ENCODE measurements at places on chromosomes 3 and 15.
A peak's percentile ranks its signal among the peaks of the same experiment; 100 is the strongest.

GRCh38 chr3:49403891-49404290, 7.9 kb downstream of the RHOA start:
- no peak for DNase-seq

DNA sequence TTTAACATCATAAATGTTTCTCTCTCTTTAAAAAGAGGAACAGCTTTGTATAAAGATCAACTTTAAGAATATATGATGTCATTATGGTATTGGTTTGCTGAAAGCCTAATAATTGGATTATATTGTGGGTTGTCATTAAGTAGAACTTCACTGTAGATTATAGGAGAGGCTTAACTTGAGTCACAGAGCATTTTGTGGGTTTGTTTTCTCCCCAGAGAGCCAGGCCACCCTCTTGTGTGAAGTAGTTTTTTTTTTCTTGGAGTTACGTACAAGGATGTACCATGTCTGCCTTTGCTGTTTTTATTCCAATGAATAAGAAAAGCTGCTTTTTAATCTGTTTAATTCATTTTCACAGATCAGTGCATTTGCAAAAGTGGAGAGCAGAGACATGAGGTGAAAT, 354.8 kb upstream of the TBL1XR1 start:
- DNase-seq: no peak

- DNase-seq: no peak
These were observed 68.1 kb downstream of the EPHB3 start for GRCh38 chr3:184629555-184630160.

DNA sequence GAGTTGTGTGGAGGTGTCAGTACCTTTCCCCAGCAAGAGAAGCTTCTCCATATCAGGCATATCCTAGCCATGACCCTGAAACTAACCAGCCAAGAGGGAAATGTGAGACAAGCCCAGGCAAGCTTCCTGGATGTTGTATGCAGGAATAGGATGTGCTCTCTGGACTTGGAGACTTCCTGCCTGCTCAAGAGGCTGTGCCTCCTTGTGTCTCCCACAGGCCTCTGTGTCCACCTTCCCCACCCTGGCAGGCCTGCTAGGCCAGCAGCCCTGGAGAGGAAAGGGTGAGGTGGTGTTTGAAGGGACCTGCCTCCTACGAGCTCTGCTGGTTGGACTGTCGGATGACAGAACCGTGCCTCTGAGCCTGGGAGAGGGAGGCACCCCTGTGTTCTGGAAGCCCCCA, 2.1 kb upstream of the DYNLT2B start:
- no peak for DNase-seq

- peak; percentile 4 for DNase-seq
These were observed 32.5 kb upstream of the ZKSCAN7 start for GRCh38 chr3:44522494-44522933.

DNA sequence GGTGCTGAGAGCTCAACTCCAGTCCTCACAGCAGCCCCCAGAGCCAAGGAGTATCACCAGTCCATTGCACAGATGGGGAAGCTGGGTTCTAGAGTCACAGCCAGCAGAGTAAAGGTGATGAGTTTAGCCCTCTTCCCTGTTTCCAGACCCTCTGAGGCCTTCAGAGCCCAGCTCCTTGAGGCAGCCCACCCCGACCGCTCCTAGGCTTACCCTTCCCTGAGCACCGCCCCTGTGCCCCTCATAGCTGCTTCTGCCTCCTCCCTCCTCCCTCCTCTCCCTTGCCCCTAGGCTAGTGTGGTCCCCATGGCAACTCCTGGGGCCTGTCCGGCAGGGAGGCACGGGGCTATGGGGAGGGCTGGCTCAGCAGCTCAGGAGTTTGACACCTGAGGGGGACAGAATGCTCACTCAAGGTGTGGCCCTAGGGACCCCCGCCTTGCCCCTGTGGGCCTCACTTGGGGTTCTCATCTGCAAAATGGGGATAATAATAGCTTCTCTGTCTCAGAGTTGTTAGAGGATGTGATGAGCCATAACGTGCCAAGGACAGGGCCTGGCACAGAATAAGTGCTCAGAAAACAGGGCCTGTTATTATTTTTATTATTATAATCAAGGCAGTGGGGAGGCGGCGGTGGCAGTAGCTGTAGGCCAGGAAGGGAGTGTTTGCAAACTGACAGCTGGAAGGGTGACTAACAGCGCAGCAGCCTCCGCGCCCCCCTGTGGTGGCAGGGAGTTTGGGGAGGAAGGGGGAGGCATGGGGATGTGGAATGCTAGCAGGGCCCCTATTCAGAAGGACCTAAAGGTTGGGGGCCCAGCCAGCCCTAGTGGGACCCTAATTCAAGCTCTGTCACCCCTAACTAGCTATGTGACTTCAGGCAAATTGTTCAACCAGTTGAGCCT, 11.5 kb downstream of the CSK start:
- no peak for DNase-seq

DNA sequence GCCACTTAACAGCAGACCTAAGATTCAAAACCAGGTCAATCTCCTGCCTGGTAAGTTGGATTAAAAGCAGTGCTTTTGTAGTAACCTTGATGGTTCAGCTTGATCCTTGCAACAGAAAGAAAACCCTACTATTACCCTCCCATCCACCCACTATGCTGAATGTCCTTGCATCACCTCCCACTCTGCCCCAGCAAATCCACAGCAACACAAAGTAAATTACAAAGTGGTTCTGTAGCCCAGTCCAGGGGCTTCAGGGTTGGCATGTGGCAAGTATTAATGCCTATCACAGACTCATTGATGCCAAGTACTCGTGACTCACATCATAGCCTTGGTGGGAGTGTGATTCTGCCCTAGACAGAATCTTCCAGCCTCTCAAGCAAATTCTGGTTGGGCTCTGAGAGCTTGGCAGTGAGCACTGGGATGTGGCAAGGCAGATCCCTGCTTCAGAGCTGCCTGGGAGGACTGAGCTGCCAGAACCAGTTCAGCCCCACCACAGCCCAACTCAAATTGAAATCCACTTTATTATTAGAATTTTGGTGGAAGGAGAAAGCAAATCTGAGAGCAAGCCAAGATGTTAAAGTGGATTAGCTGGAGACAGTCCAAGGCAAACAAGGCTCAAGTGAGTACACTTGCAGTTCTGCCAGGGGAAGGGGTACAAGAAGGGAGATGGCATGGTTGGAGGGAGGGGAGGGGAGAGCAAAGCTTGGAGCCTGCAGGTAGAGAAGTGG, 225.8 kb upstream of the UMPS start:
- DNase-seq: peak; percentile 84

DNA sequence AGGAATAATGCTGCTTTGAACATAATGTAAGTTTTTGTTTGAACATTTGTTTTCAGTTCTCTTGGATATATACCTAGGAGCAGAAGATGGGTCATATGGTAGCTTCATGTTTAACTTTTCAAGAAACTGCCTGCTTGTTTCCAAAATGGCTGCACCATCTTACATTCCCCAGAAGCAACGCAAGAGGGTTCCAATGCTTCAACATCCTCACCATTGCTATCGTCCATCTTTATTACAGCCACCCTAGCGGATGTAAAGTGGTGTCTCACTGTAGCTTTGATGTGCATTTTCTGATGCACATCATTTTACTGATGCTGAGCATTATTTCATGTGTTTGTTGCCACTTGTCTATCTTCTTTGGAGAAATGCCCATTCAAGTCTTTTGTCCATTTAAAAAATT, 46.4 kb upstream of the GATA2 start:
- DNase-seq: no peak

DNA sequence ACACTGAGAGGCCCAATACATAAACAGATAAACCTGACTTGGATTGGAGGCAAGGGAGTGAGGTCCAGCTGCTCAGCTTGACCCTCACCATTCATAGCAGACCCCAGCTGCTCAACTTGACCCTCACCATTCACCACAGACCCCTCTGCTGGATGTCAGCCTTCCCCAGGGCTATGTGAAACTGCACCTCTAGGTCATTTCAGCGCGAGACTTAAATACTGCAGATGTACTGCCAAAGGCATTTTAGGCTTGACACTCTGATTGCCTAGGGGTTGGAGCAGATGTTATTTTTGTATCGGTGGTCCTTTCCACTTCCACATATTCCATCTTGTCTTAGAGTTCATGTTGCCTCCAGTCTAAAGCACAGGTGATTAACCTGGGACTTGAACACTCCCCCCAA, 41.5 kb upstream of the FAM98B start:
- no peak for DNase-seq

- DNase-seq: peak; percentile 38
These were observed 130.2 kb upstream of the UMPS start for GRCh38 chr3:124599779-124600693.

GRCh38 chr15:57418635-57419034, 42.3 kb downstream of the CGNL1 start:
- peak; percentile 50 for DNase-seq

GRCh38 chr15:33956397-33956796, 11.9 kb upstream of the CHRM5 start:
- DNase-seq: no peak

- DNase-seq: no peak
These were observed 193.9 kb downstream of the XXYLT1 start for GRCh38 chr3:195076981-195077610.

DNA sequence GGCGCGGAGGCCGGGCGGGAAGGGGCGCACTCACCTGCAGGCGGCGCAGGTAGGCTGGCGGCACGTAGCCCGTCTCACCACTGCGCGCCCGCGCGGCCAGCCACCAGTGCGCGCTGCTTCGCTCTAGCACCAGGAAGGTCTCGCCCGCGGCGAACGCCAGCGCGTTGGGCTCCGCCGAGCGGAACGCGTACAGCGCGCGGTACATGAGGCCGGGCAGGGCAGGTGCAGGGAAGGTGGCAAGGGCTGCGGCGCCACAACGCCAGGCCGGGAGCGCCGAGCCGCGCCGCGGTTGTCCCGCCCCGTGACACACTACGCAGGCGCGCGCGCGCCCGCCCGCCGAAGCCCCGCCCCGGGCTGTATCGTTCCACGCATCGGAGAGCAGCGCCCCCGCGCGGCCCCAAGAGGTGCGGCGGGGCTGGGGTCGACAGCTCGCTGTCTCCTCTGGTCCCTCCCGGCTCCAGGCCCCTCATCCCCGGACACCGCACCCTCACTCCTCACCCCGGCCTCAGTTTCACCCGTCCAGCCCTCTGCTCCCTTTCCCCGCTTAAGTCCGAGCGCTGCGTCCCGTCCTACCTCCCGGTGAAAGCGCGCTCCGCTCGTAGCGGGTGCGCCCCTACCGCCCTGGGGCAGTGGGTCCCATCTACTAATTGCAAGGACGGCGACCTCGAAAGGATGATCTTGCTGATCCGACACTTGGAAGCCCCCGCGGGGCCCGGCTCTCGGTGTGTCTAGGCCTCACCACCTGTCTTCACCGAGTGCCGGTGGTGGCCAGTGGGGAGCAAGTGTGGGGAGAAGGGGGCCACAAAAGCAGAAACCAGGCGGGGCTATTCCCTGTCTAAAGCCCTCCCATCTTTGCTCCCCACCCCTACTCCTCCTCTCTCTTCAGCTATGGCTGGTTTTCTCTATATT, at the start of gene NCKIPSD:
NCKIPSD (minus strand) TSS at position 313 of the 909 bp plus-strand sequence; CDS start at position 205, 108 bp downstream.
- peak; percentile 95 for DNase-seq

DNA sequence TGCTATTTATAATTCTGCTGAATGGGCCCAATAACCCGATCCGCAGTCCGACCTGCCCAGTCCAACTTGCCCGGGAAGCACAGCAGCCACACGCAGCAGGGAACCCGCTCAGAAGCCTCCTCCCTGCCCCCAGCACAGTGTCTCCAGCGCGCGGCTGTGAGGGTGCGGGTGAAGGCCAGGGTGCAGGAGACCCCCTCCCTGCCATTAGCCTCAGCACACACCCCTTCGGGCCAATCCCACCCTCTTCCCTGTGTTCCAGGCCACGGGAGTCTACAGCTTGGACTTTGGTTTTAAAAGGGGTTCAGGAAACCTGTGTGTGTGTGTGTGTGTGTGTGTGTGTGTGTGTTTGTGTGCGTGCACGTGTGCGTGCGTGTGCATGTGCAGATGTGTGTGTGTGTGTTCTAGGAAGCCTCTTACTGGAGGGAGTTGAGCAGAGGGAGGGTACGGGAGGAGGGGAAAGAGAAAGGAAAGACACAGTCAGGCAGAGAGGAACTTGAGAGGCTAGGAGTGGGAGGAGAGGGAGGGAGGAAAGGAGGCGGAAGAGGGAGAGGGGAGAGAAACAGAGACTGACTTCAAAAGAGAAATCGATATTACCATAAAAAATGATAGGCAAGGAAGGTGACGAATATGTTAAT, 34.2 kb downstream of the ATP2B2 start:
- DNase-seq: no peak

- DNase-seq: no peak
These were observed 20.5 kb upstream of the DCBLD2 start for GRCh38 chr3:98921957-98922356.

GRCh38 chr3:74607803-74608202, 6.7 kb downstream of the CNTN3 start:
- no peak for DNase-seq

- DNase-seq: no peak
These were observed 1.5 kb downstream of the ARHGEF3 start for GRCh38 chr3:56800130-56800831.

GRCh38 chr3:157174290-157174648, 14.3 kb upstream of the CCNL1 start:
- DNase-seq: peak; percentile 61

DNA sequence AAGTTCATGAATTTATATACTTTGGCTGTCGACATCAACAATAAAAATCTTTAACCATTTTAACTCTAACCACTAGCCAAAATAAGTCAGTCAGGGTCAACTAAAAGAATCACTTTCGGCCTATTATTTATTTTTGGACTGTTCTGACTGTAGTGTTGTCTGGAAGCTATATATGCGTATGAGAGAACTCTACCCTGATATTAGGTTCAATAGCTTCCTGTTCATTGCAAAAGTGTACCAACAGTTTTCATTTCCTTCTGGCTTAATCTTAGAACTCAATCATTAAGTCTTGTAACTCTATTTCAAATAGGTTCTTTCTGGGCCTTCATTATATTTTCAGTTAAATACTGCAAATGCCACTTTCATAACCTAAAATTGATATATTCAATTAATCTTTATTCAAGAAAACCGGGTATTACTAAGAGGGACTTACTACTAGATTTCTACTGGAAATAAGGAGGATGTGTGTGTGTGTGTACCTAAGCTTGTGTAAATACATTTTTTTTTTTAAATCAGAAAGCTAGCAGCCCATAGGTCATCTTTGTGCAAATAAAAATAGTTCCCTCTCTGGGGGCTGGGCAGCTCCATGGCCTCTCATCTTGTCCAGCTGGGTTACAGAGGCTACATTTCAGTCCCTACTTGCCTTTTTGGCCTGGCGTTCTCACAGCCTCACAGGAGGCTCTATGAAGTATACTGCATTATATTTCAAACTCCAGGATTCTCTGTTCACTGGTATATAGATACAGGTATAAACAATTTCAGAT, 5.8 kb downstream of the SERPINI2 start:
- no peak for DNase-seq

GRCh38 chr3:138213398-138214085, 26.4 kb downstream of the ARMC8 start:
- DNase-seq: no peak

GRCh38 chr15:38208206-38208605, 44.4 kb upstream of the SPRED1 start:
- no peak for DNase-seq

DNA sequence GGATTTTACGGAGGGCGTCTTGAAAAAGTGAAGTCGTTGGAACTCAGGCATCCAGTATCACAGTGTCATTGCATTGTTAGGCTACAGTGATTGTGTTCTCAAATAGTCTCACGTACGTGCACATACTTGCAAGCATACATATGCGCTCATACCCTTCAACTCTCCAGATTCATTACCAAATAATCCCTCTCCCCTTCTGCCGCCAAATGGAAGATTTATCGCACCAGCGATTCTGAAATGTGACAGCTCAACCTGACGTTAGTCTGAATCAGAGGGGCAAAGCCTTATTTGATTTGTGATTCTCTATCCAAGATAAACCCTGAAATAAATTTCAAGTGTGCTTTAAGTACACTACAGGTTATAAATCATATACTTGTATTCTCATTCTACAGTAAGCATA, 119.4 kb downstream of the GADL1 start:
- DNase-seq: no peak

GRCh38 chr15:81812456-81812855, 233.4 kb downstream of the MEX3B start:
- no peak for DNase-seq
